ENCODE measurements at places on chromosomes 13 and 19.

- no peak for DNase-seq
Measured at GRCh38 chr13:75120085-75120484, 361.9 kb downstream of the TBC1D4 start.

- no peak for DNase-seq
Measured at GRCh38 chr13:73025217-73026012, 33.4 kb upstream of the KLF5 start.

DNA sequence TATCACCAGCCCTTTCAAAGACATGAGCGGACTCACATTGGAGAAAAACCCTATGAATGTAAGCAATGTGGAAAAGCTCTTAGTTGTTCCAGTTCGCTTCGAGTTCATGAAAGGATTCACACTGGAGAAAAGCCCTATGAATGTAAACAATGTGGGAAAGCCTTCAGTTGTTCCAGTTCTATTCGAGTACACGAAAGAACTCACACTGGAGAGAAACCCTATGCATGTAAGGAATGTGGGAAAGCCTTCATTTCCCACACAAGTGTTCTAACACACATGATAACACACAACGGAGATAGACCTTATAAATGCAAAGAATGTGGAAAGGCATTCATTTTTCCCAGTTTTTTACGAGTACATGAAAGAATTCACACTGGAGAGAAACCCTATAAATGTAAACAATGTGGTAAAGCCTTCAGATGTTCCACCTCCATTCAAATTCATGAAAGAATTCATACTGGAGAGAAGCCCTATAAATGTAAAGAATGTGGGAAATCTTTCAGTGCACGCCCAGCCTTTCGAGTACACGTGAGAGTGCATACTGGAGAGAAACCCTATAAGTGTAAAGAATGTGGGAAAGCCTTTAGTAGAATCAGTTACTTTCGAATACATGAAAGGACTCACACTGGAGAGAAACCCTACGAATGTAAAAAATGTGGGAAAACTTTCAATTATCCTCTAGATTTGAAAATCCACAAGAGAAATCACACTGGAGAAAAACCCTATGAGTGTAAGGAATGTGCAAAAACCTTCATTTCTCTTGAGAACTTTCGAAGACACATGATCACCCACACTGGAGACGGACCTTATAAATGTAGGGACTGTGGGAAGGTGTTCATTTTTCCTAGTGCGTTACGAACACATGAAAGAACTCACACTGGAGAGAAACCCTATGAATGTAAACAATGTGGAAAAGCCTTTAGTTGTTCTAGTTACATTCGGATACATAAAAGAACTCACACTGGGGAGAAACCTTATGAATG lies 17.6 kb downstream of the ZNF791 start:
- DNase-seq: no peak

DNA sequence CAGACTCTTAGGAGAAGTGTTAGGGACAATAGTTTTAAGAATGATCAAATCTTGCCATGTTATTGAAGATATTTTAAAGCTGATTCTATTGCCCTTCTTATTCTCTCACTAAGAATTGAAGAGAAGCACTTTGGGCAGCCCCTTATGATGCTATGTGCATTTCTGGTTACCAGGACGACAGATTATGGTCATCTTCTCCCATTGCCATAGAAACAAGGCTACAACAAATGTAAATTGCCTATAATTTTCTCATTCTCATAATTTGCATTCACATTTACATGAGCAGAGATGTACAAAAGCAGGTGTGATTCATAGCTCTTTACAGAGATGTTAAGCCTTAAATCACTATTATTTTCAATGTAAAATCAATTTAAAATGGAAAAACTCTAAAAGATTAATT lies 137.3 kb upstream of the PCDH9 start:
- no peak for DNase-seq

DNA sequence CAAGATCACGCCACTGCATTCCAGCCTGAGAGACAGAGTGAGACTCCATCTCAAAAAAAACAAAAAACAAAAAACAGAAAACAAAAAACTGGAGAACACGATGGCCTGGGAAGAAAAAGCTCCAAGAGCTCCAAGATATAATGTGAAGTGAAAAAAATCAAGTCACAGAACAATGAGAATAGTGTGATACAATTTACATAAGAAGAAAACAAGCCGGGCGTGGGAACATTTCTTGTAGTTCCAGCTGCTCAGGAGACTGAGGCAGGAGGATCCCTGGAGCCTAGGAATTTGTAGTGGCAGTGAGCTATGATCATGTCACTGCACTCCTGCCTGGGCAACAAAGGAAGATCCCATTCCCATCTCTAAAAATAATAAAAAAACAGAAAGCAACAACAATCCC lies 8.5 kb upstream of the LMTK3 start:
- no peak for DNase-seq

- DNase-seq: no peak
Measured at GRCh38 chr13:22082437-22083100, 411.7 kb downstream of the FGF9 start.

GRCh38 chr13:106109391-106109791 lies 426.1 kb downstream of the EFNB2 start:
- DNase-seq: no peak

DNA sequence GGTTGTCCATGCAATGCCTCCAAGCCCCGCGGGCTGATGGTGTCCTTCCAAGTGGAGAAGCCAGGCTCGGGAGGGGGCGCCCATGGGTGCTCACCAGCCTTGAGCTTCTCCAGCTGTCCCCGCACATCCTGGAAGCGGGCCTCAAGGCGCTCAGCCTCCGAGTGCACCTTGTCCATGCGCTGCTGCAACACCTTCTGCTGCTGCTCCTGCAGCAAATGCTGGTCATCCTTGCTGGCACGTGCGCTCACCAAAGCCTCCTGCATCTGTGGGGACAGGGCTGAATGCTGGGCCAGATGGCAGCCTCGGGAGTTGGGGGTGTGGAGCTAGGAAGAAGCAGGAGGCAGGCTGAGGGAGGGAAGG lies 22.8 kb upstream of the EMP3 start:
- no peak for DNase-seq

GRCh38 chr19:44438441-44438840 lies 9.8 kb downstream of the ZNF229 start:
- no peak for DNase-seq

DNA sequence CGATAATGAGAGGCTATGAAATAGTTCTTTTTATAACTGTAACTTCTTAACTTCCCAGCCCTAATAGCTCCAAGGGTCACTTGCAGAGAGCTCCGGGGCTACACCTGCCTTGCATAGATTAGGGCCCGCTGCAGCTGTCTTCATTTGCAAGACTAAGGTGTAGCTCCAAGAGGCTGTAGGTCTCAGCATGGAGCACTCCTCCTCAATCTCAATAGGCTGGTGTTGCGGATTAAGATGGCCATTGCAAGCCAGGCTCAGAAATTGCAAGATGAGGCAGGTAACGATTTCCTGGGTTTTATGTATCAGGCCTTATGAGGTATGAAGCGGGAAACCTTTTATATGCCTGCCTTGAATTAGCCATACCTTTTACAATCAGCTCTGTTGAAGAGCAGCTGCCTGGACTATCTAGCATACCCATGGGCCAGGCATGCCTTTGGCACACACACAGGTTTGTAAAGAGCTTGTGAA lies 185.7 kb downstream of the TM9SF2 start:
- no peak for DNase-seq

- DNase-seq: no peak
Measured at GRCh38 chr13:52599037-52599847, 43.0 kb upstream of the HNRNPA1L2 start.

DNA sequence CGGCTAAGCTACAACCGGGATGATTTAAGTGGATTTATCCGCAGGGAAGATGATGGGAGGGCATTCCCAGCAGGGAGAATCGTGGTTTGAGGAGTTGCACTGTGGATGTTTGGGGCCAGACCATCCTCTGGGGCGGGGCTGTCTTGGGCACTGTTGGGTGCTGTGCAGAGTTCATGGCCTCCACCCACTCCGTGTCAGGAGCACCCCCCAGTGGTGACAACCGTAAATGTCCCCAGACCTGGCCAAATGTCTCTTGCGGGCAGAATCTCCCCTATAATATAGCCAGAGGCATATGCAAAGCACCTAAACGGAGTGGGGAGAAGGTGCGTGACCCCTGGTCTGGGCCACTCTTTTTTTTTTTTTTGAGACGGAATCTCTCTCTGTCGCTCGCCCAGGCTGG lies 40.2 kb downstream of the SMIM24 start:
- peak; percentile 12 for DNase-seq
